ENCODE measurements at places on chromosomes 7 and 10.

DNA sequence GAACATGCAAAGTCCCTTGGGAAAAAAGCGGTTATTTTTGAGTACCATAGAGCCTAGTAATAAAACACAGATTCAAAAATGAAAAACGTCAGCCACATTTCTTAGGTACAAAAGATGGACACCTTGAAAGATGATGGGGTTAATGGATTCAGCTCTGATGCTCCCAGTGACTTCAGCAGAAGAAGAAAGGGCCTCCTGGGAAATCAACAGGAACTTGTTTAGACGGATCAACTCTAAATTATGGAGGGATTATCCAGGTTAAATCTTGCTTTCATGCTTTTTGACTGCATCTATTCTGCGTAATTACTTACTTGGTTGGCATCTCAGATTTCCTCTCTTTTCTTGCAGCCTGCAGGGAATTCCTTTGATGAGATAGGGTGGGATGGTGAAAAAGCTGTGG is 82.5 kb downstream of the TMEM178B start:
- DNase-seq: no peak

GRCh38 chr7:200704-201103 is 8.3 kb downstream of the FAM20C start:
- no peak for DNase-seq

DNA sequence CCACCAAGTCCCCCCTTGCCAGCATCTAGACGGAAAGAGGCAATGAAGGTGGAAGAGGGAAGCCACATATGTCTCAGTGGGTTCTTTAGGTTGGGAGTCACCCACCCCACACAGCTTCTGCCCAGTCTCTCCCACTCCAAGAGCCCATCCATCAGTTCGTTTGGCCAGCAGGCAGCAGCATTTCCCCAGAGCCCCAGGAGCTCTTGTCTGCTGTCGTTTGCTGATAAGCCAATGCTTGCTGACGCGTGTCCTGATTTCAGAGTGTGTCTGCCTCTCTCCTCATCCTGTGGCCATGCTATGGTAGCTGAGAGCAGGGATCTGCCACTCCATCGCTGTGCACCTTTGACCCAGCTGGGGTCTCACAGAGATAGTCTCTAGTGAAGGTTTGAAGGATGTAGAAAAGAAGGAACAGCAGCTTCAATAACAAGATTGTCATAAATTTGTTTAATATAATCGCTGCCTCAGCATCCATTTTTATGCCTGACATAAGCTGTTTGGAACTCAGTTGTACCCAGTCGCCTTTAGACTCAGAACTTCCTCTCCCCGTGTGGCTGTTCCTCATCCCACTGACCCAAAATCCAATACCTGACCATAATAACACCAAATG is 39.4 kb upstream of the GDF10 start:
- no peak for DNase-seq

GRCh38 chr10:96053985-96054384 is 10.6 kb downstream of the CCNJ start:
- DNase-seq: no peak

DNA sequence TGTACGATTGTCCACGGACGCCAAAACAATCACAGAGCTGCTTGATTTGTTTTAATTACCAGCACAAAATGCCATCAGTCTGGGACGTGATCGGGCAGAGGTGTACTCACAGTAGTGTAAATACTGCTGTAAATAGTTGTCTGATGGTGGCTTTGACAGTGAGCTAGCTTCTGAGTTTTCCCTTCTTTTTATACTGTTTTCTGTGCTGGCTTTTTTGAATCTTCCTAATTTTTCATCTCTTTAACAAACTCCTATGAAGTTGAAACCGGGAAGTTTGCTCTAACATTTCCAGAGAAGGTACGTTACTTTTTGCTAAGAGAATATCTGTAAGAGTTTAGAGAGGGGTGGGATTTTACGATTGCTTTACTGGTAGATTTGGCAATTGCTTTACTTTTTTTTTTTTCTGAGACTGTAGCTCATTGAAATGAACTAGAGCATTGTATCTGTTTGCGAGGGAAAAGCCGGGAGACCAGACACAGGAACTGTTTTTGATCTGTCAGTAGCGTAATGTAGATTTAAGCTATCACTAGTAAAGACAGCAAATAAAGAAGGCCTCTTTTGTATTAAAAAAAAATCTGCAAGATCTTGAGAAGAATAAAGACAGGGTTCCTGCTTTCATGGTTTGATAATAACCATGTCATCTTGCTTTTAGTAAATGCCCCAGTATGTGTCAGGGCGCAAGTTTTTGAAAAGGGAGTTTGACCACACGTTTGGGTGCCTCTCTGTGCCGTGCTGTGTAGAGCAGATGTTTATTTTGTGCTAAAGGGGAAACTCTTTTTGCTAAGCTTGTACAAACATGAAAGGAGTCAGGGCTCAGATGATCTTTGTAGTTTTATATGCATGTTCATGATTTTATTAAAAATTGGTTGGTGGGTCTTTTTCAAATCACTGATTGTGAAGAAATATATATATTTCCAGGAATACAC is 712 bp downstream of the FOXP2 start:
- no peak for DNase-seq

DNA sequence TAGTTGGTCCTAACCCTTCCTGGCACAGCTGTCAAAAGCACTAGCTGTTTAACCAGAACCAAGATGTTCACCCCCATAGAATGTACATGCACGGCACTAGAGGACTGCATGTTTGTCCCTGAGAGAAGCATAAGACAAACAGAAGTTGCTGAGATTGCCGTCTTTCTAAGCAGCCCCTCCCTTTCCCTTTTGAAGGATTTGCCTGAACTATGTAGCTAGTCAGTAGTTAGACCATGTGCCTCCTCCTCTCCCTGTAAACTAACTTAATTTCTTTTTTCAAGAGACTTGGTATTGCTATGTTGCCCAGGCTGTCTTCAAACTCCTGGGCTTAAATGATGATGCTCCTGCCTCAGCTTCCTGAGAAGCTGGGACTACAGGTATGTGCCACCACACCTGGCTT is 40.7 kb downstream of the TBC1D12 start:
- DNase-seq: no peak

DNA sequence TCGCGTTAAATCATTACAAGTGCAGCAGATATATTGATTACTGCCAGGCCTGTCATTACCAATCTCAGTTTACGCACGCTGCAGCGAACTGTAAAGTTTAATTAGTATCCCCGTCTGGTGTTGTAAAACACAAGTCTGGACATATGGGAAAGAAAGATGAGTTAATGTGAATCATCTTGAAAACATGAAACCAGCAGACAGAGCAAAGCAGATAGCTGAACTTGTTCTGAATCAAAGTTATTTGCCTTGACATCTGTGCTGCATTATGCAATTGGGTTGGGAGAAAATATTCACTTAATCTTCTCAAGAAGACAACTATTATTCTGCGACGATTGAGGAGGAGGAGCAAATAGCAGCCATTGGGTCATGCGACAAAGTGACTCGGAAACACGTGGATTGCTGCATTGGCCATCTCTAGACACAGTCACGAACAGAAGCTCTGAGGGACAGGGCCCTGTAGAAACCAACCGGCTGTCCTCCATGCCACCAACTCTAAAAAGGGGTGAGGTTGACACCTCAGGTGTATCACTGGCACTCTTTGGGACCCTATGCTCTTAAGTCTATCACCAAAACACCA is 156.3 kb upstream of the C7orf33 start:
- DNase-seq: no peak

DNA sequence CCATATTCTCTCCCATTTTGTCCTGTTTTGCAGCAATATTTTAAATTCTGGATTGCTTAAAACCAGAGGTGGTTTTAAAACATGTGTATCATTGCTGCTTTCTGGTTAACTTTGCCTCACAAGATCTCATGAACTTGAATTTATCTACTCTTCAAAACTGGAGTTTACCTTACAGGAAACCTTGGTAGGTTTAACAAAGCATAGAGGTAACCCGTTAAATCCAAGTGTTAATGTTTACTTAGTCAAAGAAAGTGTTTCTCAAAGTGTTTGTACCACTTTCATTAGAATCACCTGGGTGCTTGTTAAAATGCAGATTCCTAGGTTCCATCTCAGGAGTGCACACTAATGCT is 44.0 kb upstream of the VDAC2 start:
- no peak for DNase-seq

- DNase-seq: peak; percentile 61
These were observed 683 bp downstream of the MACROH2A2 start for GRCh38 chr10:70053218-70053840.

DNA sequence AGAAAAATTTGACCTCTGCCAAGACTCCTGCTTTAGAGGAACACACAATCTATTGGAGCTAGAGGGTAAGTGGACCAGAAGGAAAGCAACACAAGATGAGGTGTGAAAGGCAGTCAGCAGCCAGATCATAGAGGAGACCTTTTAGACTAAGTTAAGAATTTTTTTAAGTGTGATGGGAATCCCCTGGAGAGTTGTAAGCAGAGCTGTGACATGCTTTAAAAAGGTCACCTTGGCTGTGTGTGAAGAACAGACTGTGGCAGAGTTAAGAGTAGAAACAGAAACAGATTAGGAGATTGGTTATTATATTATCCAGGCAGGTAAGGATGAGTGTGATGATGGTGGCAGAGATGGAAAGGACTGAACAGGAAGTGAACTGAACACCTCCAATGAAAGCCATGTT is 23.5 kb downstream of the CPEB3 start:
- DNase-seq: no peak

GRCh38 chr7:25084821-25085220 is 40.2 kb downstream of the CYCS start:
- DNase-seq: no peak

DNA sequence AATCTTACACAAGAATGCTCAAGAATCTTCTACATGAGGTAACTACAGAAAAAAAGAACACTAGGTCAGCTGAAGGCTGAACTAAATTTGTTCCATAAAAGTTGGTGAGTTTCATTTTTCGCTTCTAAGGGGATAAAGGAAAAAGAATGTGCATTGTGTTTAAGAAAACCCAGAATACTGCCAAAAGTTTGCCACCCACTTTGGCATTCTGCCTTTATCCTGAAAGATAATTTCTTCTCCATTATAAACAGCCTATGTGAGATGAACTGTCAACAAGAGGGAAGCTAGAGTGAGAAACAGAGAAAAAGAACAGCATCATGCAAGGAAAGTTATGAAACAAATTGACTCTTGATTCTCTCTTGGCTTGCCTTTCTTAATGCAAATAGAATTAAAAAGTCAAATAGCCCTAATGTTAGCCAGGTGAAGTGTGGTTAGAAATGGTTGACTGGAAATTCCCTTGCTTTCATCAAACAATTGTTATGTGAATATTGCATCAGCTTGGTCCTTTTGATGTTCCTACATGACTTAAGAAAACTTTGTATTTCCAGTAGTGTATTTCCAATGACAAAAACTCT is 25.8 kb downstream of the STEAP1 start:
- DNase-seq: no peak

GRCh38 chr10:103969436-103969835 is 2.5 kb downstream of the SLK start:
- DNase-seq: no peak

GRCh38 chr7:42002654-42003053 is 234.4 kb downstream of the GLI3 start:
- DNase-seq: no peak

DNA sequence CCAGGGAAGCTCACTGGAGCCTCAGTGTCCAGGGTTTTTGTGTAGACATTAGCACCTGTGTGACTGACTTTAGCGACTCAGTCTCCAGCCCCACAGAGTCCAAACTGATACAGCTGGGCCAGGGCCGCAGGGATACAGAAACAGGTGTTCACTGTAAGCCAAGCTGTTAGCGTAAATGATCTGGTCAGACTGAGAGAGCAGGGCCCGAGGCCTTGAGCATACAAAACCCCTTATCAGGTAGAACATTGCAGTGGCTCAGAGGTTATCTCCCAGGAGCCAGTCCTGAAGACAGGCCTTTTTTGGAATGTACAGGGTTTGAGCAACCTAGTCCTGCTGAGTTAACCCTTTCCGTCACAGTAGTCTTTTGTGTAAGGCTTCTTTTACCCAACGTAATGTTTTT is 25.0 kb downstream of the LHPP start:
- DNase-seq: no peak

GRCh38 chr10:4181081-4181480 is 396.1 kb upstream of the KLF6 start:
- no peak for DNase-seq
